MG63 (cell line): ENCODE measurements at places on chromosomes 7 and 10. TPM values are rescaled to one million over a fixed set of nuclear protein-coding genes. Genes with fewer than 3 reads are reported as not detected.
A peak's percentile ranks its signal among the peaks of the same experiment; 100 is the strongest.

Gene ZDHHC4
- total RNA-seq: 34.8 and 39.2 TPM in 2 replicates

Gene SNCG
- 6.2 and 7.6 TPM in 2 replicates for total RNA-seq

Gene SFTPD
- not detected in 2 replicates for total RNA-seq

Gene SLC26A3
- not detected in 2 replicates for total RNA-seq

- no peak for DNase-seq
Observed at GRCh38 chr7:134084488-134085144, 42.5 kb upstream of the LRGUK start.

- DNase-seq: no peak
Observed at GRCh38 chr7:1692515-1693418, 22.7 kb downstream of the ELFN1 start.

- DNase-seq: no peak
Observed at GRCh38 chr7:78357709-78358108, 559.1 kb downstream of the PHTF2 start.

DNA sequence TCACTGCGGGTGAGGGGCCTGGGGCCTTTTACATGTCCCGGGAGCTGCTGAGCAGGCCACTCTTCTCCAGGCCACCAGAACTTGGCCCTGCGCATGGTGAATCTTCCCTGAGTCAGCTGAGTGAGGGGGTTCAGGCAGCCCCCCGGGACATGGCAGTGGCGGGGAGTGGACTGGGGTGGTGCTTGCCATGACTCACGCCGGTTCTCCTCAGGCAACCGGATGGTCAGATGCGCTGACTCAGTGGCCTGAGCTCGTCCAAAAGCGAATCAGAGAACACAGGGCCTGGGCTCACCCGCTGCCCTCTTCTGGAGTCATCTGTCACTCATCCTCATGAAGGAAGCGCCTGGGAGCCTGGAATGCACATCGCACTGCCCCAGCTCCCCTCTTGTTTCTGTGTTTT lies 33.5 kb downstream of the HTRA1 start:
- peak; percentile 97 for DNase-seq

DNA sequence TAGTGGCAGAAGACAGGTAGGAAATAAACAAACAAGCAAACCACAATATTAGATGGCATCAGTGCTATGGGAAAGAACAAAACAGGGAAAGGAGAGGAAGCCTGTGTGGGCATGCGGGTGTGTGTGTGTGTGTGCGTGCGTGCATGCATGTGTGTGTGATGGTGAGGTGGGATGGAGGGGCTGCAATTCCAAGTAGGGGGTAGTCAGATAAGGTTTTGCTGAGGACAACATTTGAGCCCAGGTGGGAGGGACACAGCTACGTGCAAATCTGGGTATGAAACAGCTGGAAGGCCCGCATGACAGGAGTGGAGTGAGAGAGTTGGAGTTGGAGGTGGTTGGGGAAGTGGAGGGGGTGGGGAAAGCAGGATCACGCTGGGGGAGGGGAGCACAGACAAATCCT lies 121.0 kb upstream of the PARD3 start:
- no peak for DNase-seq

GRCh38 chr10:63703113-63703670 lies 182.0 kb downstream of the REEP3 start:
- no peak for DNase-seq
